Stimulated activated CD8-positive, alpha-beta memory T cell treated with anti-CD3 and anti-CD28 coated beads, Interleukin-15, amount 100 ng/mL, for 48 hours (primary cell): ENCODE measurements at places on chromosomes 12 and 14.

GRCh38 chr12:12779529-12779928, 5.9 kb upstream of the APOLD1 start:
- no peak for DNase-seq

GRCh38 chr14:54366736-54367735, 29.8 kb upstream of the CDKN3 start:
- peak; percentile 0 for DNase-seq

DNA sequence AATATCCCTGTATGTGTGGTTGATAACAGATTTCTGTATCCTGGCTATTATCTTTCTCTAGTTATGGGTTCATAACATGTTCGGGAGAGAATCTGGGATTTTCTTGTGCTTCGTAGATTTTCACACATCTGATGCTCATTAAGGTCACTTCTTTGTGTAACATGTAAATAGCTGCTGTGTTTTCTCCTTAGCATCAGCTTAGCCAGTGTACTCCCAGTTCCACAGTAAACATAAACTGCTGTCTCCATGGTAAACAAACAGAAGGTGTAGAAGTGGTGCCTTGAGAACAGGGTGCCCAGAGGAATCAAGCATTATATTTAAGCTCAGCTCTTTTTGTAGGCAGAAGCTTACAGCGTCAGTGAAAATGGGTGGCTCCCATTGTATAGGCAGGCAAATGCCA, 88.0 kb downstream of the ANO6 start:
- no peak for DNase-seq

- no peak for DNase-seq
Observed at GRCh38 chr12:15528666-15529065, 206.4 kb downstream of the PTPRO start.

GRCh38 chr12:4401117-4401516, 21.6 kb upstream of the FGF23 start:
- no peak for DNase-seq

DNA sequence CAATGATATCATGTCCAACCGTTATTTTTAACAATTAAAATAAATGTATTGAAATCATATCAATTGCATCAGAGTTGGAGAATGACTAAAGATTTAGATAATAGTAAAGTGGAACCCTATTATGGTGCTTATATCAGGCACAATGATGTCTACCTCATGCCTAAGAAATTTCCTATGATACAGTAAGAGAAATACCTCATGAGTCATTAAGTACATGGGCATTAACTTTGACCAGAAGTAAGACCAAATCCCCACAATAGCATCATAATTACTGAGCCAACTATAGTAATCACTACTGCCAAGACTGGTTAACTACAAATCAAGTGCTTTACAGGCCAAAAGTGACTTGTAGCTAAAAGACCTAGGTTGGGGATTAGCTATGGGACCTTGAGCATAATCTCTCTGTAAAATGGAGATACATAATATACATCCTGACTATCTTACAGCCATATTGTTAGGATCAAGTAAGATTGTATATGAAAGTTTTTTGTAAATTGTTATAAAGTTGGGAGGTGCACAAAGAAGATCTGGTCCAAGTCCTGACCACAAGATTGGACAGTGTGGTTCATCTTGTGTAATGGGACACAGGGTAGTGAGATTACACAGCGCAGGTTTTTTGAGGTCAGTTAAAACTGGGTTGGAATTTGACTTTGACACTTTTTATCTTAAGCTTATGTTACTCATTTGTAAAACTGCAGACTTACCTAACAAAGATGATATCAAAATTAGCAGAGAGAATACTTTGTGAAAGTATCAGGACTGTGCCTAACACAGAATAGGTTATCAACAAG, 60.5 kb downstream of the ERGIC2 start:
- no peak for DNase-seq

GRCh38 chr12:75969768-75970167, 61.8 kb downstream of the PHLDA1 start:
- no peak for DNase-seq

- no peak for DNase-seq
Observed at GRCh38 chr14:53912021-53912420, 44.6 kb downstream of the BMP4 start.

- no peak for DNase-seq
Observed at GRCh38 chr12:19428246-19428645, 11.0 kb upstream of the AEBP2 start.

DNA sequence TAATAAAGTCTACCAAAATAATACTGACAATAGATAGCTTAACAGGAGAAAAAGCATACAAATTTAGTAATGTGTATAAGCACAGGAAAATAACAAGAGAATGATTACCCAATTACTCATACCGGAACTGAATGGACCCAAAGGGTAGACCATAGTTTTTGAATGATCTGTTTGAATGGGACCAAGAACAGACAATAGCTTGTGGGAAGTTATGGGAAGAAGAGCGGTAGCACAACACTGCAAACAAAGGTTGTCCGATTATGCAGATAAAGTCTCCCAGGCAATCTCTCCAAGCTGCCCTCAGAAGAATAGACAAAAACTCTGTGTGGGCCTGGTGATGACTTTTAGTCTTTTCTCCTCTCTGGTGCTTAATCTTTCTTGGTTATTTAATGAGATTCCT, 96.6 kb upstream of the NEDD1 start:
- DNase-seq: no peak

- DNase-seq: no peak
Observed at GRCh38 chr12:93121729-93122488, 192.8 kb upstream of the EEA1 start.

DNA sequence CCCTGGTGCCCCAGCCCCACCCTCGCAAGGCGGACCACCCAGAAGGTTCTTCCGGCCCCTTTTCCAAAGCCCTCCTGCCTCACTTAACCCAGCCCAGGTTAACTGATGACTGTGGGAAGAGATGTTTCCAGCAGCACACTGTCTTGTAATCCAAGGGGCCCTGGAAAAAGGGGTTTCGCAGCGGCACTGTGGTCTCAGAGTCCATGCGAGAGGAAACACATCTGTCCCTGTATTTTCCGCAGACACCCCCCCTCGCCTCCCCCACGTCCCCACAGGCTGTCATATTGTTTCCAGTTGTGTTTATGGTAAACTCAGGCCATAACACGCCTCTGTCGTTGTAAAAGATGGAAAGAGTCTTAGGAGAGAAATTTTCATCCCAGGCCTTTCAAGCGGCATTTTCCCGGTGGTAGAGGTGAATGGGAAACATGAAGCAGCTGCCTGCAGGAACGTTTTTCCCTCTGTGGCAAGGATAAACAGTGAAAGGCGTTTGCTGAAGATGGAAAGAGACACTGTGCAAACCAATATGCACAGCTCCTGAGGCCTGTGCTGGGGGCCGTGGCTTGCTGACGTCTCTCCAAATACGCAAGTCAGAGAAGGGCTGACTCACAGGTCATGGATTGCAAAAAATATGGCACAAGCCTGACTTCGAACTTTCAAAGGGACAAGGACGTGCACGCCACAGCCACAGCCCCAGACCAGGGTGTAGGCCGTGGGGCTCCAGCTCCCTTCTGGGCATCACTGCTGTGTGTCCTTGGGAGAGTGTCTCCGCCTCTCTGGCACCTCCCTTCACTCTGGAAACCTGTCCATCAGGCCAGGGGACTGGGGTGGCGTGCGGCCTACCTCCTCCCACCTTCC, 22.5 kb upstream of the FZD10 start:
- no peak for DNase-seq

- DNase-seq: no peak
Observed at GRCh38 chr12:127278351-127278750, 988.6 kb upstream of the TMEM132C start.

DNA sequence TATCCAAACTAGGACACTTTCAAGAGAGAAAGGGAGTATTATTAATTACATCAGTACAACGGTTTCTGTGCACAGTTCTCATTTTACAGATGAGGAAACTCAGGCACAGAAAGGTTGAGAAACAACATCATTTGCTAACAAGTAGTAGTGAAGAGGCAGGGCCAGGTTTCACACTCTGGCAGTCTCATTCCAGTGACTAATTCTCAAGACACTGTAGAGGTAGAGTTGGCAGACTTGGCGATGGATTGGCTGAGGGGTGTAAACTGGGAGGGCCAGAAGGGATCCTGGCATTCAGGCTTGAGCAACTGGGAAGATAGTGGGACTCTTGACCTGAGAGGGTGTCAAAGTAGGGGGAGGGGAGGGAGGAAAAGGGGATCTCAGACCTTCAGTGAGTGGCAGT, 73.8 kb upstream of the BDKRB2 start:
- DNase-seq: no peak

GRCh38 chr14:50121486-50121885, 5.1 kb upstream of the VCPKMT start:
- DNase-seq: no peak

DNA sequence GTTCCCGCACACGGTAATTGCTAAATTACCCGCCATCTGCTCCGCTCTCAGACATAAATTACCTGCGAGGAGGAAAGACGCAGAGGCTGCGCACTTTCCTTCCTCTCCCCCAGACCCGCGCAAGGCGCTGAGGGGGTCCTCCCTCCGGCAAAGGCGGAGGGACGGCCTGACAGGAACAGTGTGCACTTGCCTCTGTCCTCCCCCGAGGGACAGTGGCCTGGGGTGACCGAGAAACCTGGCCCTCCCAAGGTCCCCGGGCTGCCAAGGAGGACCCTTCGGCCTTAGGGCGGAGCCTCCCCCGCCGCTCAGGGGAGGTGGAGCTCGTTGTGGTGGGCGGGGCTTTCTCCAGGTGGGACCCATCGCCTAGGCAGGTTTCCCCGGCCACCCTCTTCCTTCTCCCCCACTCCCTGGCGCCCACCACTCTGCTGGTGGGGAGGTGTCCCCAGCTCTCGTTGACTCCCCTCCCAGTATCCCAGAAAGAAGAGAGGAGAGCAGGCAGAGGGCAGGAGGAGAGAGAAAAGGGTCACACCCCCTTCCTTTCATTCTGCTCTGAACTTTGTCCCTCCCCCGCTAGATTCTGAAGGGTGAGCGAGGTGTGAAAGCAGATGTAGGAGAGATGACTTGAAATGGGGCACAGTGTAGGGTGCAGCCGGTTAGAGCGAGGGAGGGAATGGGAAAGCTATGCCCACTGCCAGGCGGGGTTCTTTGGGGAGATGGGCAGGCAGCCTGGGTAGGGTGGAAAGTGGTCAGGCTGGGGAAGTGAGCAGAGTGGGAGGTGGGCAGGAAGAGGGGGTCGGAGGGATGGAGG, 11.4 kb upstream of the CALCOCO1 start:
- DNase-seq: no peak

DNA sequence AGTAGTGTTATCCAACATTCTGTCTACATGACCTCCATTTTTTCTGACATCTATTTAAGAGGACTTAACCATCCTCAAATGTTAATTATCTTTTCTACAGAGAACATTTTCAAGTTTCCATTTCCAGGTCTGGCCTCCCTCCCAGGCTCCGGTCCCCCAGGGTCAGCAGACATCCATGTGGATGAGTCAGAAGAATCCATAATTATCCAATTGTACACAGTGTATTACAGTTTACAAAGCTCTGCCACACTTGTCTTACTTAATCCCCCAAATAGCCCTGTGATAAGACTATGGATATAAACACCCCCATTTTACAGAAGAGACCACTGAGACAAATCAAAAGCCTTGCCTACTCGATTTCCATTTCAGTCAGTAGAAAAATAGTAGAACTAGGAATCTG, 65.0 kb downstream of the SLC8A3 start:
- no peak for DNase-seq

DNA sequence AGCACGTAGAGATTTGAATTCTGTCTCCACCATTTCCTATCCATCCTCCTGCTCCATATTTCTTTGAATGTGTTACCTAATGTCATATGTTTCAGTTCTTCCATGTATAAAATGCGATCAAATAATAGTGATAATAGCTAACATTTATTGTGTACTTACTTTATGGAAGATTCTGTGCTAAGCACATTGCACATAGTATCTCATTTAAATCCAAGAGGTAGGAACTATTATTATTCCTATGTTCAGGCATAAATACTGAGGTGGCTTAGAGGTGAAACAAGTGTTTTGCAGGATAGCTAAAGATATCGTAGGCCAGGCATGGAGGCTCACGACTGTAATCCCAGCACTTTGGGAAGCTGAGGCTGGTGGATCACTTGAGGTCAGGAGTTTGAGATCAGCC, 17.5 kb upstream of the AICDA start:
- DNase-seq: no peak

DNA sequence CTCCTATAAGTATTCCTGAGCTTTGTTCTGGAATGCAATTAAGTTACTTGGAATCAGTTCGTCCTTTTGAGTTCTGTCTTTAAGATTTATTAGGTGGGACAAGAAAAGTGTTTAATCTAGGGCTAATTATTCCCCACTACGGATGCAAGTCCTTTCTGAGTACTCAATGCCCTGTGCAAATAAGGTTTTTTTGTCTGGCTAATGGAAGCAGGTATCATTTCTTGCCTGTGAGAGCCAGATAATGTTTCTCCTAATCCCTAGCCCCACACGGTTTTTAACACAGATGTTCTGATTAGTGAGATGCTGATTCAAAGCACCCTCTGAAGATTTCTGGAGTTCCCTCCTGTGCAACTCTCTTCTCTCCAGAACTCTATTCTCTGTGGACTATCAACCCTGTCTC, 296.6 kb upstream of the PRICKLE1 start:
- no peak for DNase-seq

- DNase-seq: no peak
Observed at GRCh38 chr14:43005807-43006206, 1399.1 kb downstream of the LRFN5 start.

DNA sequence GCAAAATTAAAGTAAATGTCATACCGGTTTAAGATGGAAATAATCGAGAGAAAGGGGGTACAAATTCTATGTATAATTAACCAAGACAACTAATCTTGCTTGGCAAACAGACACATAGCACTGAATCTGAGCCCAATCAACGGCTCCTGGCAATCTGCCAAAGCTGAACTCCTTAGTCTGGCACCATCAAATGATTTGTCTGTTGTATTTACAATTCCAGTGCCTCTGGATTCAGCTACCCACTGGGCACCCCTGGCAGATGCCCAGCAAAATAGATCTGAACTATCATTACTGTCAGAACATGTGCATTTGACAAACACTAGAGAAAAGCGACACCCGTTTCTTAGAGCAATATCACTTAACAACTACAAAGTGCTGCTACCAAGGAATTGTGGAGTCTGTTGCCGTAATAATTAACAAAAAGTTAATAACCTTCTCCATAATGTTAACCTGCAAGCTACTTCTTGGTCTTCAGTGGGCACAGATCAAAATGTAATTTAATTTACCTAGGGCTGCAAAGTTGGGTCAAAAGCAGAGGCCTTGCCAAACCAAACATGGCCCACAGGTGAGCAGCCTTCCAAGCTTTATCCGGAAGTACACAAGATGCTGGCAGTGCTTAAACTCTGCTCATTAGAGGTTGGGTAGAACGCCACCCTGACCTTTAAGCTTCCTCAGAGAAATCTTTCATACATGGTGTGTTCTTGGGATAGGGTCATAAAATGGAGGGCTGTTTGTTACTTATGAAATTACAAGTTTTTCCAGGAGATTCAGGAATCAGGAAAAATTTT, 7.6 kb downstream of the EGLN3 start:
- no peak for DNase-seq

DNA sequence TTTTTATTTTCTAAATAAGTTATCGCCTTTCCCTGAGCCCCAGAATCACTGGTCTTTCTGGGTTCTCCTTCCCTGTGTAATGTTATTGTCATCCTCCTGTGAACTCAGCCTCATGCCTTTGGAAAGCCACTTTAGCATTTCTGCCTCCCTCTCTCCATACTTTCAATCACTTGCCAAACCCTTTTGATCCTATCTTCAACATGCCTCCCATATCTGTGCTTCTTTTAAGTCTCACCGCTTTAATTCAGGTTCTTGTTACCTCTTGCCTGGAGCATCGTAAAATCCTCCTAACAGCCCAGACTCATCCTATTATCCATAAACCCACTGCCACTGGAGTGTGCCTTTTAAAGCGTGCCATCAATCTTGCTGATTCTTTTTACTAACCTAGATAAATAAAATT, 321.8 kb downstream of the BMP4 start:
- DNase-seq: no peak

GRCh38 chr12:120225852-120226640, 25.1 kb upstream of the RPLP0 start:
- no peak for DNase-seq
